ENCODE measurements at places on chromosomes 2 and 18.

DNA sequence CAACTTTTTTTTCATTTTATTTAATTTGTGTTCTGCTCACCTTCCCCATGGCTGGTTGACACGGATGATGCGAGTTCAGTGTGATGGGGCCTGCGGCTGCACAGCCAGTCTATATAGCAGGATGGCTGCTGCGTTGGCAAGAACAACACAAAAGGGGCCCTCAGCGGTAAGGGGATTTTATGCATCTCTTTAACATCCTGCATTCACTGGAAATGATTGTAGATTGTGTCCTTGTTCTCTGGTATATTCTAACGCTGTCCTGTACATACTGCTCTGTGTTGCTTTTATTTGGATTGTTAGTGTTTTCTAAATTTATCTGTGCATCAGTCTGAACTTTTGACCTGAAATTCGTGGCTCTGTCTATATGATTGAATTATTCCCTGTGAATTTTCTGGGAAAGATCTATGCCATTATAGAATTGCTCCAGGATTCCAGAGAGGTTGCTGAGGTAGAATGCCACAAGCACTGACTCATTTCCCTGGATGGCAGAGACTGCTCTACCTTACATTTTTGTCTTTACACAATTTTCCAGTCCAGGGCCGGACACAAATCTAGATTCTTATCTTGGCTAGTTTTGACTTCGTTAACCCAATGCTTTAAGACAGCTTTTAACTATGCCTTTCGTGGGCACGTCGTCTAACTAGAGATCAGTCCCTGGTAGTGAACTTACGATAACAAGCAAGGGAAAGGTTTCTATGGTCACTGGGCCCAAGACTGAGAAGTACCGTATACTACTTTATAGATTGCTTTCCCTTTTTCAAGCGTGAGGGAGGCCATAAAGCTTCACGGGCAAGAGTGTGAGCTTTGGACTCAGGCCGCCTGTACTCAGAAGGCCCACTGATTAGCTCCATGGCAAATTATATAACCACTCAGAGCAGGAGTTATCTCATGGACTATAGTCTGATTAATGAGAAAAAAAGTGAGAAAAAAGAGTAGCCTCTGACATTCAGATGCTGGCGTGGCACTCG is at the start of gene CRYGC:
Gene CRYGC (minus strand): TSS at position 85 of the 968 bp plus-strand sequence. CDS start 36 bp downstream, at position 49.
- DNase-seq = no peak

GRCh38 chr2:2328848-2329247 is 2.2 kb downstream of the MYT1L start:
- DNase-seq = peak; percentile 11

DNA sequence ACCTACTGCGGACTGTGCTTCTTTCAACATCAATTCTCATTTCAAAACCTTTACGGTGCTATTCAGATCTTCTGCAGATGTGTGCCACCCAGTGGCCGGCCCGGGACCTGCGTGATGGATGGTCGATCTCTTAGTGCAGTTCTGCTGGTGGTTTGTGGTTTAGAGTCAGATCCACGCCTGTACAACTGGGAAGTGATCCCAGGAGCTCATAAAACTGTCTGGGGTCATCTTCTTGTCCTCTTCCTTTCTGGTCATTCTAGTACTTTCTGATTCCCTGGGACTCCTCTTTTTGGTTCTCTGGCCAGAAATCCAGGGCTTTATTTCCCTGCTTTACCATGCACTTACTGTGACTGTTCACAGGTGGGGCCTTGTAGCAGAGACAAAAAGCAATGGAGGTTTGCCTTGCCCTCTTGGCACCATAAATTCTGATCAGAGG is 15.8 kb upstream of the SELENOI start:
- DNase-seq = peak; percentile 93

DNA sequence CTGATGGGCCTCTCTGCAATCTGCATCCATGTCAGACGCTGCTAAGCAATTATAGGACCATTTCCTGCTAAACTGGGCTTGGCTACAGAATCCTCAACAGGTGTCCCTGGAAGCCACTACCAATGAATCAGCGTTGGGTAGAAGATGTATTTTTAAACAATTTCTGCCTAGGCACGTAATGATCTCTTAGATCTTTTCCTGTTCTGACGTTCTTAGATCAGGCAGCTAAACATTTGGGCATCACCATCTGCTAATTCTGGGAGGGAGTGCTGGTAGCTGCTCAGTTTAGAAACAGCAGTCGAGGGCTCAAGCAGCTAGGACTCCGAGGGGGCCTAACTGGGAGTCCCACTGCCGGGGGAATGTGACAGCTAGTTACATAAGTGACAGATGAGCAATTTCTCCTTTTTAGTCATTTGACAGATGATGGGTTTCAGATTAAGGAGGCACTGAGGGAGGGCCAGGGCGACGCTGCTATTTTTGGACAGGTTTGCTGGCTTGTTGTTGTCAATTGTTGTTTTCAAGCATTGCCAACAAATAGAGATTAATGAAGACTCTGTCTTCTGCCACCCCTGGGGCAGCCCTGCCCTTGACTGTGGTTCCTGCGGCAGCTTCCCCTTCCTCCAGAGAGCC is 92.7 kb downstream of the MRO start:
- DNase-seq = no peak

DNA sequence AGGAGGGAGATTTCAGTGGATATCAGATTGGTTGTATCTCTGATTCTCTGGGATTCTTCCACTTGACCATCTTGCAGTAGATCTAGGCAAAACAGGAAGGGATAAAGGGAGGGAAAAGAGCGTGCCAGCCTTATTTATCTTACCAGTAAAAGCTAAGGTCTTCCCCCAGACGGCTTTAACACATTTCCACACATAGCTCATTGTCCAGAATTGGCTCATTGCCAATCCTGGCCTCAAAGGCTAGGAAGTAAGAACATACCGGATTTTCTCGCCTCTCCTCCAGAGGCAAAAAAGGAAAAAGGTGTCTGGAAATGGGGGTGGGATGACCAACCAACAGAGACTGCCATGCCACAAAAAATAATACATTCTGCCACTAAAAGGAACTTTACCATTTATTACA is 411.6 kb upstream of the NRP2 start:
- no peak for DNase-seq

DNA sequence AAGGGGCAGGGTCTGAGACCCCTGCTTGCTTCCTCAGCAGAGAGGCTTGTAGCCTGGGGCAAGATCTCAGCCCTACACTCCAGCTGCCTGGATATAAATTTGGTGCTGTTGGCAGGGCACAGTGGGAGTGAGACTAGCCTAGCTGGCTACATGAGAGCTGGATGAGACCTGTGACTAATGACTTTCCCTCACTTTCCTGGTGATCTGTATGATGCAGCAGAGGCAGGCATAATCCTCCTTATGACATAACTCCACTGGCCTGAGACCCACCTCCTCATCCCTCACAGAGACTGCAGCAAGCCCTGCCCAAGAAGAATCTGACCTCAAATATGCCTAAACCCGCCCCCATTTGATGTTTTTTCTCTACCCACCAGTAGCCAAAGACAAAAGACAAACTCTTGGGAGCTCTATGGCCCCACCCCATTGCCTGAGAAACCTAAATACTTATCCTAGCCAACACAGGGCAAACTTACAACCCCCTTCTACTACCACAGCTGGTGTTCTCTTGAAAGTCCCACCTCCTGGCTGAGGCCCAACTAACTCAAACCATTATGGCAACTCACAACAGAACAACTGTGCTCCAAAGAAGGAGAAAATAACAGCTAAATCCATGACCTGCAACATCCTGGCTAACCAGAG is 102.7 kb downstream of the NR4A2 start:
- DNase-seq = no peak

DNA sequence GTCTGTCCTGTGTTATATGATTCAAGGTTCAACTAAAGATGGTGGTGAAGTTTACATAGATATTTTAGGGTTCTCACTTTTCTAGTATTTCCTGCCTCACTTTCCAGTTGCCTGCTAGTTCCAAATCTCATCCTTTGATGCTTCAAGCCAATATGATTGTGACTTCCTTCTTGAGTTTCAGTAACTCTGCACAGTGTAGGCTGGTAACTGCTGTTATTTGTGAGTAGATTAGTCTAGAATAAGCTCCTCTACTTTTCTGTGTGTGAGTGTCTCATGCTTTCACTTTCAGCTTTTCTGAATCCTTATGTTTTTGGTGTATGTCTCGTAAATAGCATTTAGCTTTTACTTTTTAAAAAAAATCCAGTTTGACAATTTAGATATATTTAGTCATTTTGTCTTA is 42.6 kb downstream of the GALNT1 start:
- no peak for DNase-seq

GRCh38 chr2:239299218-239299939 is 101.4 kb downstream of the HDAC4 start:
- no peak for DNase-seq

GRCh38 chr2:43559391-43560230 is 36.2 kb downstream of the THADA start:
- DNase-seq = no peak

- no peak for DNase-seq
Observed at GRCh38 chr2:230447455-230448451, 31.8 kb downstream of the SP100 start.

DNA sequence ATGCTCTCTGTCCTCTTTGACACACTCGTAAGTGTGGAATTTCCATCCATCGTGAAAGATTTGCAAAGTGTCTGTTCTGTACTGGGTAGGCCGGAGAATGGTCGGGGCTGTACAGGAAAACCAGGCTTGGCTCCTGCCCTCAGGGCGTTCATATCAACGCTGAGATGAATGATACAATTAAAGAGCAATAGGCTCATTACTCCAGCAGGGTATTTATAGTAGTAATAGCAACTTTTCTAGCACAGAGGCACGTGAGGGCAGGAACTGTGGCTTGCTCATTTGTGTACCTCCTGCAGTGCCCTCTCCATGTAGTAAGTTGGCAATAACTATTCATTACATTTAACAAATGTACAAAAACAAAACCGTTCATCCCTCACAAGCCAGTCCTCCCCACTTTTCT is 5.3 kb upstream of the NCK2 start:
- DNase-seq = no peak

GRCh38 chr18:54805571-54806334 is 22.5 kb upstream of the RAB27B start:
- DNase-seq = peak; percentile 37

DNA sequence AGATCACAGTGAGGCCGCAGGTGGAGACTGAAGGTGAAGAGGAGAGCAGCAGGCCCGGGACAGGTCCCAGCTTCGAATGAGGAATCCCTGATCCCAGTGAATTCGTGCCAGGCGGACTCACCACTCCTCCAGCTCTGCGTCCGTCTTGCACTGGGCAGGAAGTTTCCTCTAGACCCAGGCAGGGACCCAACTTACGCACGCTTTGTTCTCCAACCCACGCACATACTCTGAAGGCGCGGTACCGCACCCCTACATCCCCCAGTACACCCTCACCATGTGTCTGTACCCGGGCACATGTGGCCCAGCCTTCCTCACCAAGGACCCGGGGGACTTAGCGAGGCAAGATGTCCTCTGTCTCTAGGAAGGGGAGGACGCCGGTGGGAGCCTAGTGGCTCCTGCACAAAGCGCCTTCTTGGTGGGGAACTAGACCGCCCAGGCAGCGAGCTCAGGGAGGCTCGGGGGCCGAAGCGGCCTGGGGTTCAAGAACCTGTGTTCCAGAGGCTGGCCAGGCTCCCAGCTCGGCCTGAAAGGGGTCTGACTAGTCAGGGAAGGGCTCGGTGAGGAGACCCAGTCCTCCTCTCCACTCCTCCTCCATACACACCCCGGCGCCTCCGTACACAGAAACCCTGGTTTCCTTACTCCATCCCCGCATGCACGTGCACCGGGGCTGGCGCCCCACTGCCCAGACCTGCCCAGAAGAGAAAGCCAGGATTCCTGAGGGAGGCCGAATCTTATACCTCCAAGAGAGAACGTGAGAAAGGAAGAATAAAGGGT is 38.3 kb upstream of the ATP6V1B1 start:
- DNase-seq = no peak

- peak; percentile 53 for DNase-seq
Observed at GRCh38 chr2:195657634-195658540, 861 bp downstream of the SLC39A10 start.

DNA sequence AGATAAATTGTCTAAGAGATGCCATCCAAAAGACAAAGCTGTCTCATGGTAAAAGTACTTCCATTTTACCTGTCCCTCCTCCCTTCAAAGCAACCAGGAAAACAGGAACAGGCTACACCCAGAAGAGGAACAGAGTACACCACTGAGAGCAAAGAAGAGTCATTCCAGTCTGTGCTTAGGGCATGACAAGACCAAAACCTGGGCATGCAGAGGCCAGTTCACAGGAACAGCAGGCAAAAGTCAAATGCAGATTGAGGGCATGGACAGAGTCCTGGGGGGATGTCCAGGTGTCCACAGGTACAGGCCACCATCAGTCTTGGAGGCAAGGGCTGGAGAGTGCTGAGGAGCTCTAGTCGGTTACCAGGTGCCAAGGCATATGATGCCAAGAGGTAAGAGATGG is 23.7 kb downstream of the PLEK start:
- DNase-seq = no peak

GRCh38 chr2:32594573-32594972 is 33.3 kb upstream of the TTC27 start:
- no peak for DNase-seq

GRCh38 chr2:33015421-33016142 is 68.8 kb downstream of the LTBP1 start:
- peak; percentile 74 for DNase-seq

DNA sequence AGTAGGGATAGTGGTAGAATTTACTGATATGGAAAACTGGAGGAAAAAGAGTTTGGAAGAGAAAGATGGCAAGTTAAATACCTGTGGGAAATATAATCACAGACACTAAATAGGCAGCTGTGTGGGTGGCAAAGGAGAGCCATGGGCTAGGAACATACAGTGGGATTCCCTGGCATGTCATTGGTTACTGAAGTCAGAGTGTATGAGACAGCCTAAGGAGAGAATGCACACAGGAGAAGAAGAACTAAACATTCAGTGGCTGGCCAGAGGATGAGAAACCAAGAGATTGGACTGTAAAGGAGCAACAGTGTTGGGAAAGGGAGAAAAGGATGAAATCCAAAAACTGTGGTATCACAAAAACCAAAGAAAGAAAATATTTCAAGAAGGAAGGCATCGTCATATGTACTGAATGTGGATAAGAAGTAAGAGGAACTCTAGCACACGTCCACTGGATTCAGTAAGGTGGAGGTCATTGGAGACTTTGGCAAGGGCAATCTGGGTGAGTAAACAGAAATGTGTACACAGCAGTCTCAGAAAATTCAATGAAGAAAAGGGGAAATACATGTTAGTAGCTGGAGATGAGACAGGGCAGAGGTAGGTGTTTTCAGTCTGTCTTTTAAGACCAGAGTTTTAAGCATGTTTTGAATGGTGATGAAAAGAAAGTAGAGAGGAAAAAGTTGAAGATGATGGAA is 83.3 kb downstream of the SPIRE1 start:
- DNase-seq = no peak

- DNase-seq = peak; percentile 43
Observed at GRCh38 chr2:196249860-196250259, 78.5 kb upstream of the STK17B start.
